ENCODE measurements at places on chromosomes 13 and 19.

DNA sequence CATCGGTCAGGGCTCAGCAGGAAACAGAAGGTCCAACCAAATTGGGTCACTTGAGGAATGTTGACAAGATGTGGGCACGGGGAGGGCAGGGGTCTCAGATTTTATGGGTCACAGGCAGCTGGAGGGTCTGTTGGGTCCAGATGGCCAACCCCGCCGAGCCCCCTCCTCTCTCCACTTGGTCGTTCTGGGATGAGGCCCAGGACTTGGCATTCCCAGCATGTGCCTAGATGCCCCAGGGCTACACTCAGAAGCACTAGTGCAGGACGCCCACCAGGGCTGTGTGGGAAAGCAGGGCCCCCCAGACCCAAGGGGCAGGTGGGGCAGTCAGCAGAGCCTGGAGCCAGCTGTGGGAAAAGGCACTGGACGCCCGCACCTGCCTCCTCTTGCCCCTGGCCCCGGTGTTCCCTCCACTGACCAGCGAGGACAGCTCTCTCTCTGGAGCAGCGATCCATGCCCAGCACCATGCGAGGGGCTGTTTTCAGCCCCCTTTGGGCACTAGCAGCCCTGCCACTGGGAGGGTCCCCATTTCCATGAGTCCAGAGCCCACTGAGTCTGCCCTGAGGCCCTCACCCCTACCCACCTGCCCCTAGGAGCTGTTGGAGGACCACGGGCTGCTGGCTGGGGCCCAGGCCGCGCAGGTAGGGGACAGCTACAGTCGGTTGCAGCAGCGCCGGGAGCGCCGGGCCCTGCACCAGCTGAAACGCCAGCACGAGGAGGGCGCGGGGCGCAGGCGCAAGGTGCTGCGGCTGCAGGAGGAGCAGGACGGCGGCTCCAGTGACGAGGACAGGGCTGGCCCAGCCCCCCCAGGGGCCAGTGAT lies 26.0 kb downstream of the DHX34 start:
- no peak for DNase-seq

DNA sequence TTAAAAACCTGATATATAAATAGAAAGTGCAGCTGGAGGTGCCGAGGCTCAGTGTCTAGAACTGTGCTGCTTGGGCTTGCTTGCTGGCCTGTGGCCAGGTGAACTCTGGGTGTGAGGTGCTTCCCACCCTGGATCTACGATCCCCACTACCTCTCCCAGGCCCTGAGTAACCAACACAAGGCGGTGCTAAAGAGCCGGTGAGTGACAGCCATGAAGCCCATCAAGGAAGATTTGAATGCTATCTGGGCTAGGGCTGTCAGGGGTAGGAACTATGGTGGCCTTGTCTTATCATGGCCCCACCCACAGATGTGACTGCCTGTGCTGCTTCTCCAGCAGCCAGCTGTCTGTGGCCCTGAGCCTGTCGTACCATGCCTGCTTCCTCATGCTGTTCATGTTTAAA lies 25.6 kb upstream of the ZNF91 start:
- DNase-seq: no peak

GRCh38 chr13:49980266-49980665 lies 16.6 kb upstream of the TRIM13 start:
- DNase-seq: no peak

DNA sequence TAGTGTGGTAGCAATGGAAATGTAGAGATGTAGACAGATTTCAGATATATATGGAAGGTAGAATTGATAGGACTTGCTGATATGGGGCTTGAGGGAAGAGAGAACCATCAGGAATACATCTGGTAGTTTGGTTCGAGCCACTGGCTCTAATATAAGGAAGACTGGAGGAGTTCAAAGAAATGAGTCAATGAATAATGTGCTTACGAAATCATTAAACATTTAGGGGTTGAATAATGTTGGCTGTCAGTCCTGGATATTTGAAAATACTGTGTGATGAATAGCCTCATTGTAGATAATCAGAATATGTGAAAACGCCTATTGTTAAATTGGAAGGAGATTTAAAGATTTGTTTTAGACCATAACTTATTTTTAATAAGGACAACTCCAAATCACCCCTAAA lies 21.6 kb downstream of the SGCG start:
- no peak for DNase-seq

DNA sequence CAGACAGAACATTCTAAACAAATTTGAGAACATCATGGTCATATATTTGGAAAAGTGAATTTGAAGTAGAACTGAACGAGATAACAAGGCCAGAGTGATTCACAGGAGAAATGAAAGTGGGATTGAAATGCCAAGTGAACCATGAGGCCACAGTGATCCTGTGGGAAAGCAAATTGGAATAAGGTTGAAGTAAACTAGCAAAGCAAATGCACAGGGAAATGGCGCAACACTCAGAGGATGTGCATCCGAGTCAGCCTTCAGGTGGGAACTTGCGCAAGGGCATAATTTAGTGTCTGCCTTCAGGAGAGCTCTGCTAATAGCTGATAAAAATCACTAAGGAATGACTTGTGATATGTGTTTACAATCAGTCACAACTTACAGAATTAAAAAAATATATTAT lies 696.6 kb downstream of the LIG4 start:
- DNase-seq: no peak

DNA sequence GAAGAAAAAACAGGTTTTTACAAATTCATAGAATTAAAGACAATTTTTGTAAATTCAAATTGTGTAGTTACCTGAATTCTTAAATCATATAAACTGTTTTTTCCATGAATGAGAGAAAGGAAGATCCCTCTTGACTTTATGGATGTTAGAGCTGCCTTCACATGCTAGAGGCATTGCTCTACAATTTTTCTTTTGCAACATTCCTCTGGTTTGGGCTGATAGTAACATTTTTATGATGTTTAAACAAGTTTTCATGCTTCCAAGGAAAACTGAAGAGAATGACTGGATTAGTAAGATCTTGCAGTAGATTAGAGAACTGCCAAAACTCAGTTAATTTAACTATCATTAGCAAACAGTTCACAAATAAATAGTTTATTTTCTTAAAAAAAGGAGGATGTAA lies 250.6 kb downstream of the GPC6 start:
- DNase-seq: no peak

- DNase-seq: no peak
Measured at GRCh38 chr13:112726016-112726767, 36.4 kb downstream of the ATP11A start.

- no peak for DNase-seq
Measured at GRCh38 chr19:2987797-2988196, 10.4 kb downstream of the TLE6 start.

DNA sequence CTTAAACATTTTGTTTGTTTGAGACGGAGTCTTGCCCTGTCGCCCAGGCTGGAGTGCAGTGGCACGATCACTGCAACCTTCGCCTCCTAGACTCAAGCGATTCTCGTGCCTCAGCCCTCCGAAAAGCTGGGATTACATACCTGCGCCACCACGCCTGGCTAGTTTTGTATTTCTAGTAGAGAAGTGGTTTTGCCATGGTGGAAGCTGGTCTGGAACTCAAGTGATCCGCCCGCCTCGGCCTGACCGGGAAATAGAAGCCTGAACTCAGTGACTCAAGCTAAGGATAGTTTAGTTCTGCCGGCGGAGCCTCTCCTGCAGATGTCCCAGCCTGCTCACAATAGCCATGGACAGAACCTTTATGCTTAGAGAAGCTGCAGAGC lies 53.0 kb upstream of the ZNF254 start:
- no peak for DNase-seq

GRCh38 chr13:111475488-111475887 lies 155.0 kb downstream of the TEX29 start:
- no peak for DNase-seq

DNA sequence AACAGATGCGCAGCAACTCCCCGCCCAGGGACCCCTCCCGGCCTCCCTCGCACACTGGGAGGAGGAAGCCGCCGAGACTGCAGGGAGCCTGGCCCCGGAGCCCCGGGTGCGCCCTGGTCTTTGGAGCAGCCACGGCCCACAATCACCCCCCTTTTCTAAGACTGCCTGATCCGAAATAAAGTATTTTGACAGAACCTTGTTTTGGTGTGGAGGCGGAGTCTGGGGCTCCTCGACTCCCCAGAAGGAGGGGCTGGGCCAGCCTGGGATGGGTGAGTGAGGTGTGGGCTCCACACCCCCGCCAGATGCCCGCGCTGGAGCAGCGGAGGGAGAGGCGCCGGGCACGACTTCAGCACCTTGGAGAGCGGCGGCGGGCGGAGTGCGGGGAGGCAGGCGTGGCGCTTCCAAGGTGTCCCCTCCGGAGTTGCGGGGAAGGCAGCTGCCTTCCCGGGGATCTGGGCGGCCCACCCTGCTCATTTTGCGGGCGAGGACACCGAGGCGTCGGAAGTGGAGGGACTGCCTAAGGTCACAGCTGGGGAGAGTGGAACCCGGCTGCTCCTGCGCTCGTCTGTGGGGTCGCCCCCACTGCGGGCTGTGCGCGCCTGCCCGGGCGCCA lies 9.4 kb downstream of the SIRT6 start:
- no peak for DNase-seq

GRCh38 chr13:94712287-94712811 lies at the start of gene SOX21:
TSS of gene SOX21 (minus strand) at chr13:94712545. CDS start at chr13:94712049, 496 bp downstream.
- peak; percentile 53 for DNase-seq

DNA sequence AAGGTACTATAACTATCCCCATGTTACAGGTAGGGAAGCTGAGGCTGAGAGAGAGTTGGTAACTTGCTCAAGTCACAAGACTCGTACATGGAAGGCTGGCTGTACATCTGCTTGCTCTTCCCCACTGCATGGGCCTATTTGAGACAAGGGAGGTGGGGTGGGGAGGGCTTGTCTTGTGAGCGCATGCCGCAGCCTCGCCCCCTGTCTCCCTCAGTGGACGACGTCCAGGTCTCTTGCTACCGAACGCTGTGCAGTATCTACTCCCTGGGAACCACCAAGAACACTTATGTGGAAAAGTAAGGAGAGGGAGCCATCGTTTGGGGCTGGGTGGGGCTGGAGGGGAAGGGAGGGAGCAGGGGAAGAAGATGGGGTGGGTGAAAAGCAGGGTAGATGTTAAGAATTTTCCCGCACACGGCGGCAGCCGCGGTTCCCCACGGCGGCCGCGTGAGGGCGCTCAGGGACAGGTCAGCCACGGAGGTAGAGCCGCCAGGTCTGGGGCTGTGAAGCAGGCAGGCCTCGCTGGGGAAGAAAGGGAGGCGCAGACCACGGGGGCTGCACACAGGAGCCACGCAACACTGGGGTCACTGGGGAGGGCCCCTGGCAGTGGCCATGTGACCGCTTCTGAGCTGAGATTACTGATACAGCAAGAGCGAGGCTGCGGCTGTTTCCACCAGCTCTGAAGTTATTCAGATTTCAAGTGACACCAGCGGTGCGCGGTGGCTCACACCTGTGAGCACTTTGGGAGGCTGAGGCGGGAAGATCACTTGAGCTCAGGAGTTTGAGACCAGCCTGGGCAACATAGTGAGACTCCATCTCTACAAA lies 81.5 kb downstream of the RYR1 start:
- peak; percentile 37 for DNase-seq

DNA sequence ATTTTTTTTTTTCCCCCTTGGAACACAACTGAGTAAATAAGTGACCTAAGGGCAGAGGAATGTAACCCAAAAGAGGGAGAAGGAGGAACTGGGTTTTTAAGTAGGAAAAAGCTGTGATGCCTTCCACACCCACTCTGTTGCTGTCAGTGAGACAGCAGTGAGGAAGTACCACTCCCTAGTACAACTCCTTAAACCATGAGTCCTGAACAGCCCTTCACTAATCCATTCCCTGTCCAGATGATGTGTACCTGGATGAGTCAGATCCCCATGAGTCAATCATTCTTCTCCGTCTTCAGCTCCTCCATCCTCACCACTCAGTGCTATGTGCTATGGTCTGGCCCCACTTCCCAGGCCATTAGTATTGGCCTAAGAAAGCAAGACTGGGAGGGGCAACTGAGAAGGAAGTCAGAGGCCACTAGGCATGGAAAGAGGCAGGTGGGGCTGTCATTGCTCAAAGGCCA lies 12.9 kb upstream of the CXCL17 start:
- no peak for DNase-seq

GRCh38 chr13:27170516-27171243 lies 931 bp downstream of the USP12 start:
- DNase-seq: no peak

DNA sequence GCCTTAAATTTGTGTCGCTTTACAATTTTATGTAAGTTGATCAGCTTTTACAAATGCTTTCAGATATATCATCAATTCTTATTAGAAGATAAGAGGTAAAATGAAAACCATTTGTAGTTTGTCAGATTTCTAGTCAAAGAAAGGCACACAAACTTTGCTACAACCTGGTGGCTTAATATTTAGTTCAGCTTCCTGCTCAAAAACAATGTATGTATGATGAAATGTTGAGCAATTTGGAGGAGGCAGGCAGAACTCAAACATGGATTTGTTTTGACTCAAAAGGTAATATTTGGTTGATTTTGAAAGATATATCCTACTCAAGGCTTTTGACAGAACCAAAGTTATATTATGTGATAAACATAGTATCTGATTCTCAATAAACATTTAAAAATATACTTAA lies 24.2 kb downstream of the NEK5 start:
- no peak for DNase-seq

GRCh38 chr13:102322211-102322610 lies 79.6 kb downstream of the FGF14 start:
- no peak for DNase-seq

- DNase-seq: no peak
Measured at GRCh38 chr19:17025991-17026658, 485 bp downstream of the CPAMD8 start.

- DNase-seq: no peak
Measured at GRCh38 chr19:41225238-41226052, 6.4 kb downstream of the AXL start.

Data from NCI-H774 (cell line).